ENCODE measurements at places on chromosomes 4 and X.

- DNase-seq = peak; percentile 3
These were observed 2.7 kb upstream of the SRPK3 start for GRCh38 chrX:153778181-153778580.

- no peak for DNase-seq
These were observed 17.4 kb downstream of the SORBS2 start for GRCh38 chr4:185794637-185795036.

- DNase-seq = no peak
These were observed 1.4 kb upstream of the TEC start for GRCh38 chr4:48270951-48271473.

GRCh38 chrX:149910178-149910695, 19.1 kb upstream of the HSFX4 start:
- DNase-seq = no peak

GRCh38 chr4:98290511-98290910, 29.3 kb downstream of the RAP1GDS1 start:
- no peak for DNase-seq

- DNase-seq = no peak
These were observed 154.8 kb upstream of the SLIT2 start for GRCh38 chr4:20096911-20097310.
